ENCODE measurements at places on chromosomes 12 and 14.

DNA sequence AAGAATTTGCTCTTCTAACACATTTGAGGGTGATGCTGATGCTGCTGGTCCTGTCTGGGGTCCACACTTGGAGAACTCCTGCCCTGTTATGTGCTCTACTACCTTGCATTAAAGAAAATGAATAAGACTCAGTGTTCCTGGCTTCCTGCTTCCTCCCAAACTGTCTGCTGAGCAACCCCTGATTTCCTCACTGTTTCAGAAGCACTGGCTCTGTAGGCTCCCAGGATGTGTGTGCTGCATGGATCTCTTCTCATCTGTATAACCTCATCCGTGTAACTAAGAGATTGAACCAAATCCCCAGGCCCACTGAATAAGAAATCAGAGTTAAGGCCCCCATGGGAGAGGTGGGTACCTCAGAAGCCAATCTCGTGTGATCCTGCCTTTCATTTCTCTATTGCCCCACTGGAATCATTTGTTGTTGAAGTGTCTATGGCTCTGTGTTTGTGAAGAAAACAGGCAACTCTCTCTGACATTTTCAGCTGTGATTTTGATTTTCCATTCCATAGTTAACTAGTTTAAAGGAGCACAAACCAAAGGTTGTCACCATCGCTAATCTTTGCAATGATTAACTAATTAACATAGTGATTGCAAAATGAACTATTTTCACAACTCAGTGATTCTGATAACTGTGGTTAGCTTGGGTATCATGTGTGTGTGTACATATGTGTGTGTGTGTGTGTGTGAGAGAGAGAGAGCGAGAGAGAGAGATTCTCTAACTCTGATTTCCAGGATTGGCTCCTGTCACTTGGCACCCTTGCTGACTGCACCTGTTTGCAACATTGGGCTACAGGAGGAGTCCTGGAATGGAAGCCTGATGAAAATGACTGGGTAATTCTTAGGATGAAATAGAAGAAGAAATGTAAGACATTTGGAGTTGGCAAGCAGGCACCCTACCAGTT is 196.2 kb downstream of the SLC38A4 start:
- DNase-seq: no peak

- no peak for DNase-seq
These were observed 136.5 kb upstream of the AMIGO2 start for GRCh38 chr12:47216150-47216677.

DNA sequence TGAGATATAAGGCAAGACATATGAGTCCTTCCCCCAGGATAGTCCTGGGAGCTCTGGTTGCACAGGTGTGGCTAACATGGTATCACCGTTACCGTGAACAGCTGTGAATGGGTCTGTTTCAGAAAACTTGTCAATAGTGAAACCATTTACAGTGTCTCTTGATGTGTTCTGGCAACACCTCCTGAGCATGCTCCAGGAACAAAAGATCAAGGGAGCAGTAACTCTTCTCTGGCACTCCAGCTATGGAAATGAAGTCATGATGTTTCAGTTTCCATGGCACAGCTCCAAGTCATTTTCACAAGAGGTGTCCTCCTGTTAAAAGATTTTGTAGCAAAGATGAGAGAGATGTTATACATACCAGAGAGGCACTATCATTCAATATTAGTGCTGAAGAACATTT is 253.7 kb downstream of the SNAPC1 start:
- no peak for DNase-seq

DNA sequence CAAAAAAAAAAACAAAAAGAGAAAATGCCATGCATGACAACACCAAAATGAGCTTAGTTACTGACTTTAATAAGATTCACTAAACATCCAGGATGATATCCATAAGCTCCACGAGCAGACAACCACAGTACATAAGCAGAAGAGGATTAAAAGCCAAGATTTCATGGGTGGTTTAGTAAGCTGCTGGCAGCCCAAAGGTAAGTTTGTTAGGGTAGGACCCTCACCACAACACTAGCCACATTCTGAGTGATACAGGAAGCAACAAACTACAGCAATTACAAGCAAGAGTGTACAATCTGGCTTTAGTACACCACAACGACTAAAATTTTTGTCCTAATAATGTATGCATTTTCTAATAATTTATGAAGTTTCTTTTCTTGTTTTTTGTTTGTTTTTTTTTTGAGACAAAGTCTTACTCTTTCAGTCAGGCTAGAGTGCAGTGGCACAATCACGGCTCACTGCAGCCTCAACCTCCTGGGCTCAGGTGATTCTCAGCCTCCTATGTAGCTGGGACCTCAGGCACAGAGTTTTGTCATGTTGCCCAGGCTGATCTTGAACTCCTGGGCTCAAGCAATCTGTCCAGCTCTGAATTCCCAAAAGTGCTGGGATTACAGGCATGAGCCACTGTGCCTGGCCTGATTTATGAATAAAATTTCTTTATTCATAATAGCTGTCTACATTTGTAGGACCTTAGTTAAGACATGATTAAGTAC is 221.4 kb downstream of the MED13L start:
- no peak for DNase-seq

DNA sequence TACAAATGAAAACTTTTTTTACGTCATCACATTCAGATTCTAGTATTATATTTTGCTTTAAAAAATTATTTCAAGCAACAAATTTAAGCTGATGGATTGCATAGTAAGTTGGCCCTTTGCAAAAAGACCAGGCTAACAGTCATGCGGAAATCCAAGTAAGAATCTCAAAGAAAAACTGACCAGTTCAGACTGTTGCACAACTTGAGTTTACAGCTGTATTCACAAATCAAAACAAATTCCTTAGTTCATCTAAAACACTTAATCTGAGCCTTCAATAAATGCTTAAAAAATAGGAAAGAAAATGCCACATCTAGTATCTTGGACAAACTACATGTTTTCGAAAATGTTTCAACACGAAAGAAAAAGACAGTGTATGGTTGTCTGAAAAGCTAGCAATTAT is 847 bp downstream of the CCDC59 start:
- DNase-seq: no peak
